ENCODE measurements at places on chromosomes 4 and X.

GRCh38 chr4:18442957-18443356 lies 421.4 kb upstream of the LCORL start:
- DNase-seq, result no peak

DNA sequence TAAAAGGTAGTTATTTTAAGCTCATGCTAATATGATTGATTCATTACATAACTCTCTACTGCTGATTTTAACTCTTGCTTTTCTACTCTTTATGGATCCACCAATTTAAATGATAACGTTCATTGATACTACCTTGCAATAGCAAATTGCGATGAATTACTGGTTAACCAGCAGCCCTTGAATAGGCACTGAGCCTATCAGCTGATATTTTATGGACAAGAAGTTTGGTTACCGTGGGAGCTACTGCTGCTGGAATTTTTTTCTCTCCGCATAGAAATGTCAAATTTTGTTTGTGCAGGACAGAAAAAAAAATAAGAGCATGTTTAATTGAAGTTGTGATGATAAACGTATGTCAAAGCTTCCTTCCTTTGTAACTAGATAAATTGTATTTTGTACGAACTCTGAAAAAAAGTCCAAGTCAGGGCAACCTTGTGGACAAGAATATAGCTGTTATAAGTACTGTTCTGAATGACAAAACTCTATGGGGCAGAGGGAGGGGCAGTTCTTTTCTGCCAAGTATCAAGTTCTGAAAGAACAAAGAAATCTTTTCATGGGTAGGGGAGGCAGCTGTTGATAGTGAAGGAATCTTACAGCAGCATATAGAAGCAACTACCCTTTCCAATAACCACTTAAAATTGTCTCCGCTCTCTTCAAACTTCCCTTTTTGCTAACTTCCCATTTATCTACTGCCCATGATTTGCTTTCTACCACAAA lies 434.9 kb upstream of the PABPC4L start:
- DNase-seq, result no peak

GRCh38 chrX:14875624-14876023 lies 2.4 kb downstream of the MOSPD2 start:
- DNase-seq, result no peak

- no peak for DNase-seq
Observed at GRCh38 chr4:167966143-167966542, 126.2 kb upstream of the ANXA10 start.
